ENCODE measurements at places on chromosomes 12 and 14.
A peak's percentile ranks its signal among the peaks of the same experiment; 100 is the strongest.

DNA sequence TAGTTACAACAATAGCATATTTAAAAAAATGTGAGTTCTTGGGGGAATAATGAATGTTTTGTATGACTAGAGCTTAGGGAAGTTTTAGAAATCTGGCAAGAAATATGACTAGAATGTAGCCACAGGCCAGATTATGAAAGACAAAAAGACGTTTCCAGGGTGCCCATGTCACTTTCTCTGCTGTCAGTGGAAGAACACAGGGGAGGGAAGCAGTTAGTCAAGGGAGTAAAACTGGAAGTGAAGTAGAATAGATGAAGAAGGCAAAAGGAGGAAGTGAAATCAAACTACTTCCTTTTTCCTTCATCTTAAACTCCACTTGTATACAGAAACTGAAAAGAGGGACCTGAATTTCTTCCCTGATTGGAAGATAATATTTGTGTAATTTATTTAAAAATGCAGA lies 81.2 kb upstream of the ATP2B1 start:
- no peak for DNase-seq

GRCh38 chr12:2813214-2814185 lies 1.0 kb downstream of the ITFG2 start:
- DNase-seq, result no peak

DNA sequence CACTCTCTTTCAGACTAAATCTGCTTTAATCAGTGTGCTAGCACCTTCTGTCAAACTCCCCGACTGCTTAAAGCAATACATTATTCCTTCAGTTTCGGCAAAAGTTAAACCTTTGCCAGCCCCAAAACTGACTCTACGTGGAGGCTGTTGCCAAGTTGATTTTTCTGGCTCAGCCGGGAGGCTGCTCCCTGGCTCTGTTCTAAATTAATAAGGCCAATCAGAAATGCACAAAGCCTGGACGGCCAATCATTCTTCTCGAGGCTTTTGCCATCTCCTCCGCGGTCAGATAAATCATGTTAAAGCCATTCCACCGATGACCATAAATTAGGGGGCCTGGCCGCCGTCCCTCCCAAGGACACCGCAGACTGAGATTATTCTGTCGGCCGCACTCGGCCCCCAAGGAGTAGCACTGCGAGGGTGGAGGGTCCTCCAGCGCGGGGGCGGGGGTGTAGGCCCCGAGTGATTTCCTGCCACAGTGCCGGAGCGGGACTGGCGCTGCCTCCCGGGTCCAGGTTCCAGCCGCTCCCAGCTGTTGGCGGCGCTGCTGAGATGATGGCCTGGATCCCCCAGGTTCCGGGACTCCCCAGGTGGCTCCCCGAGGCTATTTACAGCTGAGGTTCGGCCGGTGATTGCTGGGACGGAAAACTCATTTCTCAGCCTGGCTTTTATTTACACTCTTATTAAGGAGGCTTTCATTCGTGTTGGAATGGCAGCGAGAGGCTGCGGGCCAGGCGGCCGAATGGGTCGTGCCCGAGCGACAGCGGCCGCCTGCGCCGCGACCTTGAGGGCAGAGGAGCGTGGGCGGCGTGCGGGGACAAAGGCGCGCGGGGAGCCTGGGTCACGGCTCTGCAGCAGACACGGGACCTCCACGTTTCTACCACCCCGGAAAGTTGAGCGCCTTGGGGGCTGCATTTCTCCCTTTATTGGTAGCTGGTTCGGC lies 165.1 kb downstream of the MON2 start:
- peak; percentile 48 for DNase-seq

DNA sequence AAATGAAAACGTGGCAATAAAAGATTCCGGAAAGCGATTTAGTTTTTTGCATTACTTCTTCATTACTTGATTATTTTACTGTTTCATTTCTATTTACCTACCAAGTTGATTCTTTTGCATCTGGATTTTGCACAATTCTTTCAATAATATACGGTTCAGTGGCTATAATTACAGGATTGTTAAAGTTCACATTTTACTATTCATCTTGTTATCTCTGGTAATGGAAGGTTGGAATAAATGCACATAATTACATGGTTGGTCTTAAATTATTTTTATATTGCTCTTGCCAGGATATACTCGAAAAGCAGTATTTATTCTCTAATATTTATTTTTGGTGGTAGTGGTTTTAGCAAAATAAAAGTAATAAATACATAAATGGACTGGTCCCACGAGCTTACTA lies 837.9 kb downstream of the DIO2 start:
- no peak for DNase-seq

- DNase-seq, result no peak
Measured at GRCh38 chr14:38233218-38233617, 22.7 kb downstream of the CLEC14A start.

- DNase-seq, result no peak
Measured at GRCh38 chr12:93612776-93613175, 40.3 kb downstream of the SOCS2 start.

DNA sequence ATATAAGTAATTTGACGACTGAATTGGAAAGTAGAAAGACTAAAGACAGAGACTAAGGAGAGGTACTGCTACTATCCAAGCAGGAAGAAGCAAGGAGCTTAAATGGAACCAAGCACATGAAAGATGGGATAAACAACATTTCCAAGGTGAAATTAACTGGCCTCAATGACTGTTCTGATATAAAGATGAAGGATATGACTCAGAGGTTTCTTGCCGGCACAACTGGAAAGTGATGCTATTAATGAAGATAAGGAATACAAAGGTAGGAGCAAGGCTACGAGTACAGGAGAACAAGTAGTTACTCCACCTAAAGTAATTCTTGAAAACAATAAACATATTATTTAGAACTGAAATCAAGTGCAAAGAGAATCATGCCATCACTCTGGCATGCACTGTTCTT lies 6.4 kb downstream of the SNX6 start:
- DNase-seq, result no peak

- DNase-seq, result no peak
Measured at GRCh38 chr12:130087222-130087621, 75.0 kb upstream of the FZD10 start.

- DNase-seq, result no peak
Measured at GRCh38 chr12:108181095-108181454, 52.0 kb downstream of the WSCD2 start.

DNA sequence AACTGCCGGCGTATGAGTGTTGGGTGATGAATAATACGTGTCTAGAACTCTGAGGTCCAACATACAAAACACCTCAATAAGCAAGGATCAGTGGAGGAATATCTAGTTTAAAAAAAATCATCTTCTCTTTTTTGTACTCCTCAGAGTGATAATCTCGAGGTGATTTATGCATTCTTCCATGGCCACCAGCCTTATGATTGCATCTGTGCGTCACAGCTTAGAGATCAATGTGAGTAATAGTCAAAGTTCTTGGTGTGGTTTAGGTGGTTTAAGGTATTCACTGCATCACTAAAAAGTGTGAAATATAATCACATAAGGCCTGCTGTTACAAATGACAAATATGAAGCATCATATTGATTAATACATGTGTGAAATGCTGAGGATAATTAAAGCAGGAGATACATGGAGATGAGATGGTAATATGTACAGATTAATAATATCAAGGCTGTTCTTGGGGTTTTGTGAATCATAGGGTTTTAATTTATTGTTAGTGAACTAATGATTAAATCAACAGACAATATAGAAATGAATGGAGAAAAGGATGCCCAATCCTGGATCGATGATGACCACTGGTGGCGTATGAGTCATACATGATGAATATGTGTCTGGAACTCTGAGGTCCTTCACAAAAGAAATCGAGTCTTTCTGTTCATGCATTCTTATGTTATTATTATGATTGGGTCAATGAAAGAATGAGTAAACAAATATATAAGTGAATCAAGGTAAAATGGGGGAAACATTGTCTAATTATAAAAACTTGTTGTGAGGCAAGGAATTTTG lies 68.8 kb upstream of the RTL1 start:
- no peak for DNase-seq

DNA sequence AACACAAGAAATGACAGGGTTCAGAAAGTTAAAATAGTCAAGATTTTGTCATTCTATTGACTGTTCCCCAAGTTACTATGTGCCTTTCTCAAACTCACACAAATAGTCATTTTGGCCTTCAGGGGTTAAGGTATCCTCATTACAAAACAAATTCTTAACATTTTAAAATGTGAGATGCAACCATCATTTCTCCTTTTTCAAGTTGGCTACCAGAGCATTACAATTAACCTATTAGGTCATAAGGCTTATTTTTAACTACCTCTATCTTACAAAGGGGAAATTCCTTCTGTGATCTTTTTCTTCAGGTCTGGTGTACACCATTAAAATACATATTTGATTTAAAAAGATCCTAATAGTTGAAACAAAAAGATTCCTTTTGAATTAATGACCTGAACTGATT lies 61.2 kb downstream of the SLC38A1 start:
- DNase-seq, result no peak

DNA sequence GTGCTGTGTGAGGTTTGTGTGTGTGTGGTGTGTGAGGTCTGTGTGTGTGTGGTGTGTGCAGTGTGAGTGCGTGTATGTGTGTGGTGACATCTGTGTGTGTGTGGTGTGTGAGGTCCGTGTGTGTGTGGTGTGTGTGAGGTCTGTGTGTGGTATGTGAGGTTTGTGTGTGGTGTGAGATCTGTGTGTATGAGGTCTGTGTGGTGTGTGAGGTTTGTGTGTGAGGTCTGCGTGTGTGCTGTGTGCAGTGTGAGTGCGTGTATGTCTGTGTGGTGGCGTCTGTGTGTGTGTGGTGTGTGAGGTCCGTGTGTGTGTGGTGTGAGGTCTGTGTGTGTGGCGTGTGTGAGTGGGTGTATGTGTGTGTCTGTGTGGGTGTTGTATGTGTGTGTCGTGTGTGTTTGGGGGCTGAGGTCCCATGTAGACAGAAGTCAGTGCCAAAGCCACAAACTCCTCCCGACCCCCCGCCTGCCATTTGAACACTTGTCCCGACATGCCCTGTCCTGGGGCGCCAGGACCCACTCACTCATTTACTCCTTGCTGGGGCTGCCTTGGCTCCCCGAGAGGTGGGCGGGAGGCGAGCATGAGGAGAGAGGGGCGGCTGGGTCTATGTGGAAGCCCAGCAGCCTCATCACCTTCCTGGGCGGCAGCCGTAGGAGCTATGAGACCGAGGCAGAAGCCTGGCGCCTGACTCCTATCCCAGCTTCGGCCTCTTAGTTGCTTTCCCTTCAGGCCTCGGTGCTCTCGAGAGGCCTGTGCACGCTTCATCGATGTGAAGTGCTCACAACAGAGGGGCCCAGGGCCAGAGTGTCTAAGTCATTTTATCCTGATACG lies 20.5 kb downstream of the RILPL1 start:
- DNase-seq, result no peak

GRCh38 chr12:47965581-47965980 lies 2.2 kb downstream of the TMEM106C start:
- no peak for DNase-seq

GRCh38 chr12:90084018-90084417 lies 375.4 kb upstream of the ATP2B1 start:
- no peak for DNase-seq

DNA sequence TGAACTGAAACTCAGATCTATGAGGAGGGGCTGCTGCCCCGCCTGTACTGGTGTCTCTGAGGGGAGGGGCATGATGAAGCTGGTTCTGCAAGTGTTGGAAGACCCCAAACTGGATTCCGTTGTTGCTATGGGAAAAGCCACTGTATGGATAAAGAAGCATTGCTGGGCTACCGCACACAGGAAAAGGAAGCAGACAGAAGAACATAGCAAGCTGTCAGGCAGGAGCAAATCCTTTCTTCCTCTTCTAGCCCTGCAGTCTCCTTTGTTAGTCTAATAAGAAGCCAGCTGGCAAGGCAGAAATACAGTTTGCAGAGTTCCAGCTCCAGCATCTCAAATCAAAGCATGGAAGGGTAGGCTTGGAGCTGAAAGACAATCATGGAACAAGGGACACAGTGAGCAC lies 26.3 kb upstream of the NR1H4 start:
- DNase-seq, result no peak

- no peak for DNase-seq
Measured at GRCh38 chr12:70264067-70264867, 21.0 kb downstream of the CNOT2 start.

- no peak for DNase-seq
Measured at GRCh38 chr12:121388421-121388981, 11.4 kb upstream of the RNF34 start.

DNA sequence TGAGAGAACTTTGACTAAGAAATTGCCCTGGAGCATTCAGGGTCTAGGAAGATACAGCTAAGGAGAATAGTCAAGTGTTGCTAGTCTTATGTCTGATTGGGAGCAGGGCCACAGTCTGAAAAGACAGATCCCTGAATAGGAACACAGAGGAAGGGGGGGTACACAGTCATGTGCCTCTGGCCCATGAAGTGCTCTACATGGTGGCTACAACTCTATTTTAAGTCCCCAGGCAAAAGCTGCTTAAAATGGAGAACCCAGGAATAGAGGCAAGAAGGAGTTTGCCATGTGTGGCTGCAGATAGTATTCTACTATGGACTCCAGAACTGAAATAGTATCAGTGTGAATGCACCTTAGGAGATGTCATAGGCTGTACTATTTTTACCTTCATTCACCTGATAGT lies 118.0 kb upstream of the NPAS3 start:
- DNase-seq, result no peak

DNA sequence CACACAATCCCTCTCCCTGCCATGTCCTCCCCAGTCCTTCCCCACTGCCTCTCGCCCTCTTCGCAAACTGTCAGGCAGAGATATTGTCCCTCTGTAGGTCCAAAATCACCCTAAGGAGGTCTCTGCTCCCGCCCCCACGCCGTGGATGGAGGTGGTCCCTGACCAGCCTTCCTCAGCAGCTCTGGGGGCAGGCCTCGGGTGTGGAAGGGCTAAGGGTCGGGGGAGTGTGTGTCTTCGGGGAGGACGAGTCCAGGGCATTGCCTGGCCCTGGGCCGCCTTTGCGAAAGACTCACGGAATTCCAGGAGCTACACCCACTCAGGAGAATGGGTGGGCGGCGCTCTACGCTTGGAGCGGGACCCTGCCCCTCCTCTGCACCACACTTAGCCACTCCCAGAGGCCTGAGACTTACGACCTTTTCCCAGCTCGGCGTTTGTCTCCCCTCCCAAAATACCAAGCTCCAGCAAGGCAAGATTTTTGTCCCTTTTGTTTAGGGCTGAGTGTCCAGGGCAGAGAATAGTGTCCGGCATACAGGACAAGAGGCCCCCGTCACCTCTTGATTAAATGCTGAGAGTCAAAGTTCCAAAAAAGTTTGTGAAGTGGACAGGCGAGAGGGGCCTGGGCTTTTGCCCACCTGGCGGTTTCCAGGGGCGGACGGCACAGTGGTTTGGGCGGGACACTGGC lies 881 bp downstream of the PYGL start:
- no peak for DNase-seq

GRCh38 chr14:45799511-45799910 lies 546.5 kb upstream of the MIS18BP1 start:
- DNase-seq, result no peak

- no peak for DNase-seq
Measured at GRCh38 chr14:98101323-98101722, 1170.7 kb downstream of the BCL11B start.

- DNase-seq, result no peak
Measured at GRCh38 chr12:110780448-110780847, 37.8 kb upstream of the PPP1CC start.
